ENCODE measurements at places on chromosomes 12 and 14.

GRCh38 chr14:90454041-90455000, 57.5 kb downstream of the CALM1 start:
- DNase-seq, result peak; percentile 95

GRCh38 chr14:30678926-30679431, 56.9 kb downstream of the SCFD1 start:
- DNase-seq, result no peak

DNA sequence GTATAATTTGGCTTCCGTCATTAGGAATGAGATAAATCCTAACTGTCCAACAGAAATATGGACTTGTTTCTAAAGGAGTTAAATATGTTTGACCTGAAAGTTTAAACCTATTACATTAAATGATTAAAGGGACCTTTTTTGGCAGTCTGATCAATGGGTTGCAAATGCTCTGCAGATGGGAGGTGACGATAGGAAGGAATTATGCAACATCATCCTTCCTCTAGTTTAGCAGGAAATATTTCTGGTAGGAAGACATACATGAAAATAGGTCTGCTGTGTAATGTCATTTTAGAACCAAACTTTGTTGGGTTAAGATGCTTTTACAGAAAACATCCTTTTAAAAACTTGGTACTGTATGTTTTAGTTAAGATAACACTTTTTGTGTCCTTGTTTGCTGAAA, 2.6 kb downstream of the LRRC10 start:
- DNase-seq, result no peak

DNA sequence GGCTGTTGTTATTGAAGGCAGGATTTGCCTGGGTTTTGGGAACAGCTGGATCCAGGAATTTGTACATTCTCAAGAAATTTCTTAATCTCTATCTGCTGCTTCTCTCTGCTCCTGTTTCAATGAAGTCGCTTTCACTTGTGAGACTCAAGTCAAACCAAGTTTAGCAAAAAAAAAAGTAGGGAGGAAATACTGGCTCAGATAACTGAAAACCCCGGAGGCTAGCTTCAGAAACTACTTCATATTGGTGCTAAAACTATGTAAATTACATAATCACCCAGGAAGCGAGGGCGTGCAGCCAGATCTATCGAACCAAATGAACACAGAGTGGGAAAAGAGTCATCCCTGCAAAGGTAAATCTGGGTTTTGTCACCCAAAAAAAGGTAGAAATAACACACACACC, 68.3 kb upstream of the FICD start:
- DNase-seq, result no peak

DNA sequence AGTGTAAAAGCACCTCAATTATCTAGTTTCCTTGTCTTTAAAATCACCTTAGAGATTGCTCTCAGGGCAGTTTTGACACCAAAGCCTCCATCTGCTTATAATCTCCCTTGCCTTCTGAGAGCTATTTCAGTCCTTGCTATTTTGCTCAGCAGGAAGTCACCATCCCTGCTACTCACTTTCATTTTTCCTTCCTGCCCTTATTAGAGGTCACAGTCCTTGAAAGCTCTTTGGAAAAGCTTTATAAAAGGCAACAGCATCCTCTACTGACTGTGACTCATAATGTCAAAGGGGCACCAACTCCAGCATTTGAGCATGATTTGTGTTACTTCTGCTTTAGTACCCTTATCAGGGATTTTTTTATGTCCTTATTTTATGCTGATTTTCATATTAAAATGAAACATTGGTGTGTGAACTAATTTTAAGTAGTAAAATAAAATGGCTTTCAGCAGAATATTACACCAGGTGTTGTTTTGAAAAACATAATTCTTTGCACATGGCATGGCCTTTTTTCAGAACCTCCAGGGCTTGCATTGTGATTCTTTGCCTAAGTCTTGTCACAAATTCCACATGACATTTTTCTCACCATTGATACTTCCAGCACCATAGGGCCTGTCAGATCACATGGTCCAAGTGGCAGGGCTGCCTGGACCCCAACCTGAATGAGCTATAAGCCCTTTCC, 213.0 kb downstream of the ADAMTS20 start:
- peak; percentile 7 for DNase-seq

Data from NCI-H526 (cell line).